ENCODE measurements at places on chromosomes 5 and 9. TPM values are rescaled to one million over a fixed set of nuclear protein-coding genes. Genes with fewer than 3 reads are reported as not detected.
A peak's percentile ranks its signal among the peaks of the same experiment; 100 is the strongest.

DNA sequence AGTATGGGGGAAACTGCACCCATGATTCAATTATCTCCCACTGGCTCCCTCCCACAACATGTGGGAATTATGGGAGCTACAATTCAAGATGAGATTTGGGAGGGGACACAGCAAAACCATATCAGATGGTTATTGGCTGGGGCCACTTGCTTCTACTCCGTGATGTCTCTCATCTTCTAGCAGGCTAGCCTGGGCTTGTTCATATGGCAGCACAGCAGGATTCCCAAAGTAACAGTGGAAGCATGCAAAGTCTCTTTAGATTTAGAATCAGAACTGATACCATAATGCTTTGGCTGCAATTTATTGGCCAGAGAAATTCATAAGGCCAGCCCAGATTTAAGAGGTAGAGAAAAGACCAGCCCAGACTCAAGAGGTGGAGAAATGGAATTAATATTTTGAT, 126.2 kb downstream of the PTTG1 start:
- ATAC-seq = no peak

DNA sequence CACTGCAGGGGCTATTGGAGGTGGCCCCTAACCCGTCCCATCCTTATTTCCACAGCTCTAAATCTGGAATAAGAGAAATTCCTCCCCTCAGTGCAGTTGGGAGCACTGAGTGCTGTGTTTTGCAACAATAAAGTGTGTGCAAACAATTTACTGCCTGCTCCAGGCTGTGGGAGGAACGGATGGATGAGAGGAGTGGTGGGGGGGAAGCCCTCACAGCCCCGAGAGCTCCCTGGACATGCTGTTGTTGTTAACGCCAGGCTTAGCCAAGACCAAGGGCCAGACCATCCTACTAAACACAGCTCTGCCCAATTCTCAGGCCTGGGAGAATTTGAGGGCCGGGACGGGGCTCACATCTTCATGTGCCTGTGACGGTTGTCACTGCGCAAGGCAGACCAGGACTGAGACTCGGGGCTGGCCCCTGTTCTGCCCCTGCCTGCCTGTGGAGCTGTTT, 200.2 kb downstream of the DAB2IP start:
- no peak for ATAC-seq

ENTPD2 gene
- 0.36 TPM for total RNA-seq

- ATAC-seq = peak; percentile 69
These were observed 735 bp upstream of the RPL26L1 start for GRCh38 chr5:172958331-172959046.

IRX2 gene
- total RNA-seq = 0.76 TPM

DNA sequence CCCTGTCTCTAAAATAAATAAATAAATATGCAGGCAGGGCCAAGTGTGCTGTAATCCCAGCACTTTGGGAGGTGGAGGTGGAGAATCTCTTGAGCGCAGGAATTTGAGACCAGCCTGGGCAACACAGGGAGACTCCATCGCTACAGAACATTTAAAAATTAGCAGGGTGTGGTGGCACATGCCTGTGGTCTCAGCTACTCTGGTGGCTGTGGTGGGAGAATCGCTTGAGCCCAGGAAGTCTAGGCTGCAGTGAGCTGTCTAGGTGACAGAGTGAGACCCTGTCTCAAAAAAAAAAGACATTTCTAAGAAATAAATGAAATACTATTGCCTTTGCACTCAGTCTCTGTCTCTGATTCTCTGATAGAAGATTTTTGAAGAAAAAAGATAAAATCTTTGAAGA, 1.2 kb upstream of the PCDHGA10 start:
- ATAC-seq = no peak

CDH12 gene
- total RNA-seq = 10.7 TPM
